ENCODE measurements at places on chromosomes 1 and 21.

DNA sequence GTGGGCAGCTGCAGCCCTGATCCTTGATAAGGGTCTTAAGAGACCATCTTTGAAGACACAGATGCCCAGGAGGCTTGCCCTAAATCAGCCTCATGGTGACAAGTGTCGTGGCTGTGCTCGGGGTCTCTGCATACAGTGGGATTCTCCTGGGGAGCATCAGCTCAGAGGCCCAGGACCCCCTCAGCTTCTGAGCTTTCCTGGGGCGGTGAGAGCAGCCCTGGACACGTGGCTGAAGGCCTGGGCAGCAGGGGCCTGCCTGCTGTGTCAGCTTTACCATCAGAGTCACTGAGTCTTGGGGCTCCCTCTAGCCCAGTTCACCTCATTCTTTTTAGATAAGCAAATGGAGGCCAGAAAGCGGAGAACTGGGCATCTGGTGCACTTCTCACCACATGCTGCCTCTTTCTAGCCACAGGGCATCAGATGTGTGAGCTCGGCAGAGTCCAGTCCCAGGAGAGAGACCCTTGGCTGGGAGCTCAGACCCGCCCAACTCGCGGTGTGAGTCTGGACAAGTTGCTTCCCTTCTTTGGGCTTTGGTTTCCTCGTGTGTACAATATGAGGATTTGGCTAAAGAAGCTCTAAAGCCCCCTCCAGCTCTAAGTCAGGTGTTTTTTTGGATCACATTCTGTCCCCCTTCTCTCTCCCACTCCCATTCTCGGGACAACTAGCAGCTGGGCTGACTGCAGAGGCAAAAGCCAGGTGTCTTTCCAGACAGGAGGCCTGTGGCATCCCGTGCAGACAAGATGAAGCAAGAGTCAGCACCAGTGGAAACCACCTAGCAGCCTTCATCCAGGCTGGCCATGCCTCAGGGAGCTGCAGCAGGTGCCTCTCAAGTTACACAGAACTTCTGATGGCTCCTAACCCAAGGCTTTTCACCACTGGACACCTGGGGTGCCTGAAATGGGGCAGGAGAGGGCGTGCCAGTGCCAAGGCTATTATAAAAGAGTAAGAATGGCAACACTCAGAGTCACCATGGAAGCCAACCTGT lies 119.1 kb downstream of the KCNN3 start:
- no peak for DNase-seq

GRCh38 chr1:240927821-240928220 lies 315.9 kb upstream of the GREM2 start:
- DNase-seq = no peak

GRCh38 chr1:11515368-11516300 lies 36.7 kb downstream of the DISP3 start:
- no peak for DNase-seq

GRCh38 chr1:198620951-198621824 lies 17.7 kb upstream of the PTPRC start:
- no peak for DNase-seq

- DNase-seq = no peak
Observed at GRCh38 chr1:171606402-171606941, 15.6 kb upstream of the MYOCOS start.

GRCh38 chr1:76219366-76219818 lies 144.8 kb downstream of the ST6GALNAC3 start:
- no peak for DNase-seq

DNA sequence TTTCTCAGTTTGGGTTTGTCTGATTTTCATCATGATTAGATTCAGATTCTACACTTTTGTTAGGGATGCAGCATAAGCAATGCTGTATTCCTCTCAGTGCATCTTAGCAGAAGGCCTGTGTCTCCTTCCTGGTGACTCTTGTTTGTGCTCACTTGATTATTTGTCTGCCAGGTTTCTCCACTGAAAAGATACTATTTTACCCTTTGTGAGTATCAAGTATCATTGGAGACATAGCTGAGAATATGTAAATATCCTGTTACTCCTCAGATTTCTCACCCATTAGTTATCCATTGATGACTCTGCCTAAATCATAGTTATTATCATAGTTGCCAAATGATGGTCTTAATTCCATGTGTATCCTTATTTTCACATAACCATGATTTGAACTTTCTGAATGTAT lies 148.5 kb downstream of the POU2F1 start:
- no peak for DNase-seq

GRCh38 chr21:41283211-41283818 lies 33.3 kb upstream of the FAM3B start:
- no peak for DNase-seq

DNA sequence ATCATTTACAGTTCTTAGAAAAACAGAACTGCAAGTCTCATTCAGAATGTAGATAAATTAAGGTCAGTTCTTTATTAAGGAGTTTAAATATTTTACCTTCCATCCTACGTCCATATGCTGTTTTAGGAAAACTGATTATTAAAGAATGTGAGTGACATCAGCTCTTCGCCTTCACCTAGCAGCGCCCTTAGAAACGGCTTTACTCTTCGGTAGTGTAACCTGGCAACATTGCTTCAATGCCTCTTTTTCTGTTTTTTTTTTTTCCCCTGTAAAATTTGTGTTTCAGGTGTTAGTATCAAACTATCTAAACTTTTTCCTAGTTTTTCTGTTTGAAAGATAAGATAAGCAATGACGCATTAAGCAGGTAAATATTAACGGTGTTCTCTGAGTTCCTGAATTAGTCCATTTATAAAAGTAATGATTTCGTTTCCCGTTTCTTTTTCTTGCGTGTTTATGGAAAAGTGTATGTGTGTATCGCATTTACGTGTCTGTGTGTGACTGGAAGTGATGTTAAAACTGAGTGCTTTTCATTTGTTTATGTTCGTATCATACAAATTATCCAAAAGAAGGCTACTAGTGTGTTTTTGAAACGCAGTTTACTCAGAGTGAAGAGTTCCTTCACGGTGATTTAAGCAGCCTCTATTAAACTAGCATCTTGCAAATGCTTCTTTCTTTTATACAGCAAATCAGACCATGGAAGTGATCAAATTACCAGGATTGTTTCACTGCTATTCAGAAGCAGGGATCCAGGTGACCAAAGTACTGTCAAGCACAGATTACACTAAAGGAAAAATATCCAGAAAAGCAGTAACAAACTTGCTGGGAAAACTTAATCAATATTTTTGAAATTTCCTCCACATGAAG lies 139.0 kb downstream of the SDCCAG8 start:
- DNase-seq = no peak

- no peak for DNase-seq
Observed at GRCh38 chr1:180386745-180387367, 115.5 kb downstream of the ACBD6 start.

DNA sequence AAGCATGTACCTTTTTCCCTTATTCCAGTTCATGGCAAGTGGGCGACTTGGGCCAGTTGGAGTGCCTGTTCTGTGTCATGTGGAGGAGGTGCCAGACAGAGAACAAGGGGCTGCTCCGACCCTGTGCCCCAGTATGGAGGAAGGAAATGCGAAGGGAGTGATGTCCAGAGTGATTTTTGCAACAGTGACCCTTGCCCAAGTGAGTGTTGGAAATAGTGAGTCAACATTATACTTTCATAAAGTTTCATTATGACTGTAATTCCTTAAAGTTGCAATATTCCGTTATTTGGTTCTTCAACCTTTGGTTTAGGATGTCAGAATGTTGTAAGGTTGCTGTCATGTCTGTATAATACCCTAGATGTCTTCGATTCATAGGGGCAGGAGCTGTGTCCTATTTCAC lies 230.5 kb downstream of the TPR start:
- no peak for DNase-seq

DNA sequence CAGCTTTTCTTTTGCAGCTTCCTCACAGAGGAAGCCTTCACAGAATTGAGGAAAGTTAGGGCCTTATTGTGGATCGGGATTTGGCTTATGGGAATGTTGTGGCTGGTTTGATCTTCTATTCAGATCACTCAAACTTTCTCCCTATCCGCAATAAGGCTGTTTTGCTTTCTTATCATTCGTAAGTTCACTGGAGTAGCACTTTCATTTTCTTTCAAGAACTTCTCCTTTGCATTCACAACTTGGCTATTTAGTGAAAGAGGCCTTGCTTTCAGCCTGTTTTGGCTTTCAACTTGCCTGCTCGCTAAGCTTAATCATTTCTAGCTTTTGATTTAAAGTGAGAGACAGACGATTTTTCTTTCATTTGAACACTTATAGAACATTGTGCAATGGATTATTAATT lies 181.9 kb upstream of the B3GALT2 start:
- DNase-seq = no peak

DNA sequence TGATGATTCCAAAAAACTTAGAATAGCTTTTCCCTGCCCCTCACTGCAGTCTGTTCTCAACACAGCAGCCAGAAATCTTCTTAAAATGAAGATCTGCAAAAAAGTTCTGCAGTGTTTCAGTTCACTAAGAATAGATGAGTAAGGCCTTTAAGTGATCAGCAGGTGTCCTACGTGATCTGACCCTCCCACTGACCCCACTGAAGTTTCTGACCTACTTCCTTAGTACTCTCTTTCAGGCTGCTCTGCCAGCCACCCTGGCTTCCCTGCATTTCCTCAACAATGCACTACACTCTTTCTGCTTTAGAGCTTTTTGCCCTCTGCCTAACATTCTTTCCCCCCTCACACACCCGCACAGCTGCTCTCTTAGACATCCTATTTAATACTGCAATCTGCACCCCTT lies 182.5 kb downstream of the AKT3 start:
- DNase-seq = no peak

- DNase-seq = no peak
Observed at GRCh38 chr1:17108786-17109185, 10.5 kb downstream of the PADI2 start.

- DNase-seq = no peak
Observed at GRCh38 chr1:225691377-225691776, 38.5 kb upstream of the ENAH start.

DNA sequence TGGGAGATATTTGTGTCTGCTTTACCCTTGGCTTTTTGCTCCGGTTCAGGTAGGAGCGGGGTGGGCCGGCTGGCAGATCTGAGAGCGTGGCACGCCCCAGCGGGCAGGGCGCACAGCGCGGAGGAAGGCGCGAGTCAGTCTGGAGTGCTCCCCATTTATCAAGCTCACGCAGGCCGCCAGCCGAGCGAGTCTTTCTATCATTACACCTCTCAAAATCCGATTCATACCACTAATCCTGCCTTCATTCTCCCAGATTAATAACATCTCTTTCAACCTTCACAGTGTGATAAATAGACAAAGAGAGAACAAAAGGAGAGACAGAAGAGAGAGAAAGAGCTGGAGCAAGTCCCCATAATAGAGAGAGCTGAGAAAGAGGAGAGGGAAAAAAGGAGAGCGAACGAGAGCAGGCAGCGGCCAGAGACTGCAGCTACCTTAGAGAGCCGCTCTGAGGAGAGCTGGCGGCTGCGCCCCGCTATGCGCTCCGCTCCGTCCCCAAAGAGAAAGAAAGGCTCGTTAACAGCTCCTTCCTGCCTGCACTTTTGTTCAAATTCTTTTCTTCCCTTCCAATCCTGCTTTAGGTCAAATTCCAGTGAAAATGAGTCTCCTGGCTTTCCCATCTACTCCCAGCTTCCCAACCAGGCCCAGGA lies 48.0 kb downstream of the DMAP1 start:
- no peak for DNase-seq

- no peak for DNase-seq
Observed at GRCh38 chr1:34663031-34663430, 91.8 kb upstream of the GJB5 start.

DNA sequence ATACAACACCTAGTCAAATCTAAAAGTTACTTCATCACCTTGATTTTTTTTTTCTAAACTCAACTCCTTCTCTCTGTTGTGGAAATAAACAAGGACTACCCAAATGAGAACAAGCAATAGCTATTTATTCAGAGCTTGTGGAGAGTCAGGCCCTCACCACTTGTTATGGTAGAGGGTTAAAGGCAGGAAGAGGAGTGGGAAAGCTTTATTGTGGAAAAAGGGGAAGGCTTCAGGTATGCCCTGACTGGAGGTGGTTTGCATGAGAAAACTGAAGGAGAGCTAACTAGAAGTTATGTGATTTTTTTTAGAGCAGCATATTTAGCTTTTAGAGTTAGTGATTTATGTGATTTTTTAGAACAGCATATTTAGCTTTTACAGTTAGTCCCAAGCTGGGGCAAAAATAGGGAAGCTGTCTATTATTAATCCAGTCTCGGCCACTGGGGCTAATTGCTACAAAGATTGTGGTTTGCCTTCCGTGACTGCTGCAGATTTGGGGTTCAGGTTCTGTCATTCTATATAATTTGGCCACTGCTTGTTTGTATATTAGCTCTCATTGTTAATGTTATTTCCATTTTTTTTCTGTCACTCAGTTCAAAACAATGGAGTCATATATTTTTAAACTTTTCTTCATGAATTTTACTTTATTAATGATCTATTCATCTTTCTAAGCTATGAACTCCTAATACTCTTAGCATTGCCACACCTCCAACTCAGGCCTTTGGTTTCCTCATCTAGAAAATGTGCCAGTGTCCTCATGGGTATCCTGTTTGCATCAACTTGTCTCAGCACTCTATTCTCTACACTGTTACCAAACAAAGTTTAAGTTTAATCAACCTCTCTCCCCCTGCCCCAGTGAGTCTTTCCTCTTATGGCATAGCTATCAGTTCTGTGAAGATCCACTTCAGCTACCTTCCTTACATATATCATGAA lies 713.0 kb downstream of the BRINP3 start:
- DNase-seq = no peak

GRCh38 chr1:151707541-151708065 lies 9.0 kb downstream of the CELF3 start:
- no peak for DNase-seq

GRCh38 chr1:52726265-52727113 lies at the start of gene ZYG11B:
Gene ZYG11B, plus strand, starts transcription at chr1:52726453. Its CDS starts 201 bp downstream, at chr1:52726654.
- DNase-seq = peak; percentile 10

GRCh38 chr21:16194788-16195537 lies 465.2 kb downstream of the USP25 start:
- no peak for DNase-seq

- DNase-seq = no peak
Observed at GRCh38 chr21:45326891-45327440, 39.3 kb upstream of the POFUT2 start.

DNA sequence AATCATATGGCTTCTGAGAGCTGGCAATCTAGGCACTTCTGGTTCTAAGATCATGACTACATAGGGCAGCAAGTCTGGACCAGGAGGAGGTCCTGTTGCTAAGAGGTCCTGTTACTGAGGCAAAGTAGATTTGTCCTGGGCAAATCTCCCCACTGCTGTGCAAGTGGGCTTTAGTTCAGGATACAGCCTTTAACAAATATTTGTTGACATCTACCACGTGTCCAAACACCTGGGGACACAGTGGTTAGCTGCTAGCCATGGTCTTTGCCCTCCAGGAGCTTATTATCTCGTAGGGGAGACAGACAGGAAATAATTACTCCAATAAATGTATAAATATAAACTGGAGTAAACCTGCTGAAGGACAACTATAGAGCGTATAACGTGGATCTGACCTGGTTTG lies 3.2 kb downstream of the CGN start:
- no peak for DNase-seq
